Naive thymus-derived CD4-positive, alpha-beta T cell (primary cell): ENCODE measurements at places on chromosomes 2 and 18. TPM values are rescaled to one million over a fixed set of nuclear protein-coding genes. Genes with fewer than 3 reads are reported as not detected.

The ECEL1 gene
- polyA plus RNA-seq, result not detected

The RAPGEF4 gene
- not detected for polyA plus RNA-seq

The VSNL1 gene
- not detected for polyA plus RNA-seq

The WDR43 gene
- 46.6 TPM for polyA plus RNA-seq

The MAPK4 gene
- polyA plus RNA-seq, result not detected

The HMSD gene
- polyA plus RNA-seq, result not detected

The TMEFF2 gene
- not detected for polyA plus RNA-seq

The PROKR1 gene
- polyA plus RNA-seq, result not detected

The ZEB2 gene
- 0.26 TPM for polyA plus RNA-seq

The STEAP3 gene
- not detected for polyA plus RNA-seq

The DYNAP gene
- not detected for polyA plus RNA-seq

The SERPINB12 gene
- polyA plus RNA-seq, result not detected

The UGT1A5 gene
- not detected for polyA plus RNA-seq

The MYL12B gene
- polyA plus RNA-seq, result 942 TPM

The TOGARAM2 gene
- polyA plus RNA-seq, result not detected

The FLACC1 gene
- polyA plus RNA-seq, result 3.1 TPM

The CCDC142 gene
- polyA plus RNA-seq, result 13.1 TPM

The ATP6V1C2 gene
- polyA plus RNA-seq, result not detected

The COL4A4 gene
- polyA plus RNA-seq, result 0.08 TPM

The FBXO48 gene
- polyA plus RNA-seq, result 0.53 TPM

The MEP1B gene
- polyA plus RNA-seq, result 0.08 TPM

The LYG2 gene
- polyA plus RNA-seq, result not detected

The SPATA3 gene
- polyA plus RNA-seq, result not detected

The ABCG8 gene
- not detected for polyA plus RNA-seq

The CNGA3 gene
- not detected for polyA plus RNA-seq

The PAX3 gene
- not detected for polyA plus RNA-seq

The TUBA4B gene
- not detected for polyA plus RNA-seq

The SAG gene
- not detected for polyA plus RNA-seq

The GKN1 gene
- not detected for polyA plus RNA-seq

The IL1RN gene
- not detected for polyA plus RNA-seq

The MYO7B gene
- polyA plus RNA-seq, result not detected

The LDLRAD4 gene
- 19.5 TPM for polyA plus RNA-seq

The SCYGR4 gene
- not detected for polyA plus RNA-seq

The CDH7 gene
- polyA plus RNA-seq, result not detected

The IL36B gene
- polyA plus RNA-seq, result not detected

The LYPD6B gene
- not detected for polyA plus RNA-seq

The SNRNP200 gene
- polyA plus RNA-seq, result 86.6 TPM

The MROH2A gene
- polyA plus RNA-seq, result not detected

The POTEJ gene
- polyA plus RNA-seq, result not detected

The PFN4 gene
- polyA plus RNA-seq, result not detected
